Activated CD4-positive, alpha-beta T cell treated with anti-CD3 and anti-CD28 coated beads for 4 hours (primary cell): ENCODE measurements at places on chromosomes 1 and 21.

GRCh38 chr1:11713095-11713494 is 21.6 kb downstream of the DRAXIN start:
- no peak for DNase-seq

DNA sequence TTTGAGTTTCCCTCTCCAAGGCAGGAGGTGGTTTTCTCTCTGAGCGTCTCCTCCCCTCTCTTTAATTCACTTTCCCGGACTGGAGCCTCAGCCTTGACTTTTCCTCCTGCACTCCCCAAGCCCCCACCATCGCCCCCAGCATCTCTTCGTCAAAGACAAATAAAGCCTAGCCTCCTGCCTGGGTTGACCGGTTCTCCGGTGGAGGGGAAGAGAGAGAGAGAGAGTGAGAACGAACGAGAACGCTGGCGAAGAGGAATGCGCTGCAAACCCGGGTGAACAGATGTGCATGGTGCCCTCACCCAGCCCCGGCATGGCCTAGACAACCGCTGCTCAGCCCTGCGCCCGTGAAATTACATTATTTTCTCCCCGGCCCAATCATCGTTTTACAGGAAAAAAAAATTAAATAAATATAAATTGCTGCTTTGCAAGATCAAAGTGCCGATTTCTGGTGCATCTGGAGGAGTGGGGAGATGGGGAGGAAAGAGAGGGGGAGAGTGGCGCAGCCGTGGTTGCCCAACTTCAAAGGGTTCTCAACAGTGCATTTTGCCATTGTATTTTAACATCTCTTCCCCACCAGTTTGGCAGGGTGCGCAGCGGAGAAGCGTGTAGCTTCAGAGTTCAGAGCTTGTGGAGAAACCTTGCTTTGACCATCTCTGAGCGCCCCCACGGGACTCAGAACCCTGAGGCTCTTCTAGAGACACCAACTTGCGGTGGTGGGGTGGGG is 11.4 kb upstream of the TBX15 start:
- no peak for DNase-seq

GRCh38 chr1:236663934-236664333 is 22.4 kb upstream of the ACTN2 start:
- DNase-seq = no peak

DNA sequence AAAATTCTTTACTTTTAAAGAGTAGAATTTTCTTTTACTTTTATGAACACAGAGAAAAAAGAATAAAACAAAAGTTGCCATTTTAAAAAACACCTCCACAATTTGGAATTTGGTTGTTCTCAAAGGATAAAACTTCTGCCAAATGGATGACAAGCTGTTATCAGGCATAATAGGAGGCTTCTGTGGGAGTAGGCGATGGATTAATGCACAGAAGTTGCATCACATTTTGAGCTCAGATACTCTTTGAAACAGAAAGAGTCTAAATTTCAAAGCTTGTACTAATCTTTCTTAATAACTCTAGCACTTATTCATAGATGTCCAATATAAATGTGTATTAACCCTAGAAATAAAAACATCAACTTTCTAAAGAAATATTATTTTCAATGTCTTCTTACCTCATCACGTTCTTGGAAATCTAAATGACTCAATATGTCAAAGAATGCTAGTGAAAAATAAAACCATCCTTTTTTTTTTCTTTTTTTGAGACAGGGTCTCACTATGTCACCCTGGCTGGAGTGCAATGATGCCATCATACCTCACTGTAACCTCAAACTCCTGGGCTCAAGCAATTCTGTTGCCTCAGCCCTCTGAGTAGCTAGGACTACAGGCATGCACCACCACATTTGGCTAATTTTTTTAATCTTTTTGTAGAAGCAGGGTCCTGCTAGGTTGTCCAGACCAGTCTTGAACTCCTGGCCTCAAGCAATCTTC is 112.8 kb upstream of the USP25 start:
- no peak for DNase-seq

DNA sequence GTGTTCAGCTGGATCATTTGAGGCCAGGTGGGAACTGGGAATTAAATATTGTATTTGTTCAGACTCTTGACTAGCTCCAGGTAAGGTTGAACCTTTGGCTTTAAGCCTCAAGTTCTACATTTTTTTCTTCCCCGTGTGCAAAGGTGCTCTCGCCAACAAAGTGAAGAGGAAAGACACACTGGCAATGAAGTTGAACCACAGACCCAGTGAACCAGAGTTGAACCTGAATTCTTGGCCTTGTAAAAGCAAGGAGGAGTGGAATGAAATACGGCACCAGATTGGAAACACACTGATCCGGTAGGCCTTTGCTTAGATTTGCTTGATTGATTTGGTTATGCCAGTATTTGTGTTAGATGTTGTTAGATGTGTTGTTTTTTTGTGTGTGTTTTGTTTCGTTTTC is 25.5 kb upstream of the RCC1 start:
- DNase-seq = no peak

GRCh38 chr21:36698385-36698980 is 432 bp upstream of the SIM2 start:
- DNase-seq = no peak

DNA sequence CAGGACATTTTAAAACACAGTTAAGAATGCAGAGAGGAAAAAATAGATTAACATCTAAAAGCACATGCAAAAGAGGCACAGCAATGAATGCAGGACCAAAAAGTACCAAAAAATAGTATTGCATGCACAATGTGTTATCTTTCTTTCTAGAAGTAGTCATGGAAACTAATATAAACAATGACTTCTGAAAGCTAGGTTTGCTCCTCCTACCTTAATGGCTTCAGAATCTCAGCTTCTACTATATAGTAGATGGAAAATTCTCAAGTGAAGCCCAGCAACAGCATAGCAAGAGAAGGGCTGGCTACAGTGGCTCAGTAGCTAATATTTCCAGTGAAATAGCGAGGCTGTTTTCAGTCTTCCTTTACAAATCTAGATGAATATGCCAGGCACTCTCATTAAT is 125.1 kb downstream of the CRB1 start:
- DNase-seq = no peak

DNA sequence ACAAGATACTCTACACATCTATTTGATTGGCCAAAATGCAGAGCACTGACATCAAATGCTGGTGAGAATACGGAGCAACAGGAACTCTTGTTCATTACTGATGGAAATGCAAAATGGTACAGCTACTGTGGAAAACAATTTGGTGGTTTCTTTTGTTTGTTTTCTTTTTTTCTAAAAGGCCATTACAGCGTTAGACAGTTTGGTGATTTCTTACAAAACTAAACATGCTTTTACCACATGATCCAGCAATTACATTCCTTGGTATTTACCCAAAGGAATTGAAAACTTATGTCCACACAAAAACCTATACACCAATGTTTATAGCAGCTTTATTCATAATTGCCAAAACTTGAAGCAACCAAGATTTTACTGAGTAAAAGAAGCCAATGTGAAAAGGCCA is 66.4 kb upstream of the FBXO28 start:
- DNase-seq = no peak

DNA sequence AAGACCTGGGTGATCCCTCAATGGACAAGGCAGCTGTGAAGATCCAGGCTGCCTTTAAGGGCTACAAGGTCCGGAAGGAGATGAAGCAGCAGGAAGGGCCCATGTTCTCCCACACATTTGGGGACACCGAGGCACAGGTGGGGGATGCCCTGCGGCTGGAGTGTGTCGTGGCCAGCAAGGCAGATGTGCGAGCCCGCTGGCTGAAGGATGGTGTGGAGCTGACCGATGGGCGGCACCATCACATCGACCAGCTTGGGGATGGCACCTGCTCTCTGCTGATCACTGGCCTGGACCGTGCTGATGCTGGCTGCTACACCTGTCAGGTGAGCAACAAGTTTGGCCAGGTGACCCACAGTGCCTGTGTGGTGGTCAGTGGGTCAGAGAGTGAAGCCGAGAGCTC is 85.2 kb downstream of the TRIM11 start:
- no peak for DNase-seq

DNA sequence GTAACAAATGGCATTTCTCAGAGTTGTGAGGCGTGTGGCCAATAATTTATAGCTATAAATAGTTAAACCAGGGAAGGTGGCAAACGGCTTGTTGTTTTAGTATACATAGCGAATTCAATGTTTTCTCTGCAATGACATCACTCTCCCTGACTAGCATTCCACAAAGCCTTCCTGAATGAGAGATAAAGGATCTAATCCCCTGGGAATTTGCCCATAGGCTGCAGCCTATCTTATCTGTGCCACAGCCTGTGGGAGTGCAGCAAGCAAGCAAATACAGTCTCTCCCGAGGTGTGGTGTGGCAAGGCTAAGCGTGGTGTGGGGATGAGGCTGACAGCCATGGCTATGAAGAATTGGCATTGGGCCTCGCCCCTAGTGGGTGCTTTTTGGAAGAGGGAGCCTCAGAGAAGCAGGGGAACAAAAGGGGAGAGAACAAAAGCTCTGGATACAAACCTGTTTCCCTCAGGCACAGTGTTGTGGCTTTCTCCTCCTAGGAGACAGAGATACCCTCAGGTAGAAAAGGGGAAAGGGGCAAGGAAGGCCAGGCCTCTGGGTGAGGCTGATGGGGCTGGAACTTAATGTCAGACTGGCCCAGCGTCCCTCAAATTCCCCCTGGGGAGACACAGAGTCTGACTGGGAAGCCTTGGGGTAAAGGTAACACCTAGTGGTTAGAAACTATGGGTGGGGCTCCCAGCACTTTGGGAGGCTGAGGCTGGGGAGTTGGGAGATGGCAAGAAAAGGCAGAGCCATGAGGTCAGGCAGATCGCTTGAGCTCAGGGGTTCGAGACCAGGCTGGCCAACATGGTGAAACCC is 8.9 kb downstream of the TAGLN2 start:
- DNase-seq = no peak

GRCh38 chr1:186798960-186799688 is 29.6 kb upstream of the PLA2G4A start:
- no peak for DNase-seq

DNA sequence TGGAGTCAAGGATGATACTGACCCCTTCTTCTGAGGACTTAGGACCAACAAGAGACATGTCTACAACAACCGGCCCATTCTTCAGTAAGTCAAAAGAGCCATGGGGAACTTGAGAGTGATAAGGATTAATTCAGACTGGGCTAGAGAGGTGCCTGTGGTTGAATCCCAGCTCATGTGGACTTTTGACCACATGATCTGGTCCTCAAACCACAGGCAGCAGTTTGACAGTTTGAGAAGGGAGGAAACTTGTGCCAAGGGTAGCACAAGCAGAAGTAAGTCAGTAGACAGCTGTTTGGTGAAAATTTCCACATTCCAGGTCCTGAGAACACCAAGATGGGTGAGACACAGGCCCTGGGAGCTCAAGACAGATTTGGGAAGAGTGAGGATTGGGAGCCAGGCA is 19.8 kb downstream of the SH3BP5L start:
- no peak for DNase-seq

DNA sequence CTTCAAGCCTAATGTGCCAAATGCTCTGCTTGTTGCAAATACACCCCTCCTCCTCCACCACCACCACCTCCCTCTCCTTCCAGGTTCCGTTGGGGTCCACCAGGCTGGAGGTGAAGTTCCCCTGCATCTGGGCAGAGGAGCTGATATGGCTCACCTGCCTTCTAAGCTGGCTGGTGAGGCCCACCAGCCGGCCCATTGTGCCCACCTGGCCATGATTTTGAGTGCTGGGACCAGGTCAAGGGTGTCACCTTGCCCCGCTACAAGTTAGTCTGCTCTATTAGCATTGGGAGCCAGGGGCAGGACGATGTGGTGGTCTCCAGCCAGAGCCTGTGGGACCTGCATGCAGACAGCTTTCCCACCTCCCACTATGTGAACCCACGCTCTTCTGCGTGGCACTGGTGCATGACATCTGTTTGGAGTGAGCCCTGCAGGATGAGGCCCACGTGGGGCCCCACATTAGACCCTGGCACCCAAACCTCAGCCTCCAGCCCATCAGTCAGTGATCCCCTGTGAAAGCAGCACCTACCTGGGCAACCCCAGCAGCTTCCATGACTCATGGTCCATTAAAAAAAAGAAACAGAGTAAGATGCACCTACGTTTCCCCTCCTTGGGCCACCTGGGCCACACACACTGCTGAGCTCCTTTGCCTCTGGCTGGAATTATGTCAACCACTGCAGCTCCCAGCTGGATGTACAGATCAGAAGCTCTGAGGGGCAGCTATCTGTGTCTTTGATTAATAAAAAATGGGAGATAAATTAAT is 15.6 kb upstream of the CDCP2 start:
- DNase-seq = no peak

DNA sequence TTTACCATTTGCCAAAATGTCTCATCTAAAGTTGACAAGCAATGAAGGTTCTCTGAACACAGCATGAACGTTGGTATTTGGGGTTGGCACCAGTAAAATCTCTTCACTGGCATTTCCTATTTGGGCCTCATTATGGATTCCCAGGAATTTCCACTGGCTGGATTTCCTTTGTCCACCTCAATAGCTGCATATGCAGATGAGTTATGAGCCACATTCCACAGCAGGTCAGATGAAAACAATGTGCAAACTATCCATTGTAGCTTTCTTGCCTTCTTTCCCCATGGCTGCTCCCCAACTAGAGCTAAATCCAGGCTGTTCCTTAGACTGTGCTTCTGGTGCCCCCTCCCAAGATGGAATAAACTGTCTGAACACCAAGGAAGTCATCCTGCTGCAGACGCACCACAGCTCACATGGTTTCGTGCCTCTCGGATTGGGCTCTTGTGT is 168.1 kb upstream of the FGGY start:
- DNase-seq = no peak

- no peak for DNase-seq
Observed at GRCh38 chr1:240343966-240344365, 252.3 kb downstream of the FMN2 start.

DNA sequence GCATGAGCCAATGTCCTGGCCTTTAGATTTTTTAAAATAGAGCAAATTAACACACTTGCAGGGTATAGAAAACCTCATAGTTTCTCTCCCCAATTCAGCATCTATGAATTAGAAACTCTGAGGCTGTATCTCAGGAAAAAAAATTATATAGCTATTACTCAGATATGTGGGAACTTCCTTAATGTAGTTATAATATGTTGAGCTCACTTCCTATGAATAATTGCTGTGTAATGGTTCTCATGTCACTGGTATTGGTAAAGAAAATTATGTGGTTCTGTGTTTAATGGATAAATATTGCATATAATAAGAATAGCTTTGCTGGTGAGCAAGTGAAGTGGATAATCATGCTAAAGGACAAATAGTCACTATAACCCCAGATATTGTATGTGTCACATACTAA is 2019.8 kb downstream of the NCAM2 start:
- DNase-seq = no peak

DNA sequence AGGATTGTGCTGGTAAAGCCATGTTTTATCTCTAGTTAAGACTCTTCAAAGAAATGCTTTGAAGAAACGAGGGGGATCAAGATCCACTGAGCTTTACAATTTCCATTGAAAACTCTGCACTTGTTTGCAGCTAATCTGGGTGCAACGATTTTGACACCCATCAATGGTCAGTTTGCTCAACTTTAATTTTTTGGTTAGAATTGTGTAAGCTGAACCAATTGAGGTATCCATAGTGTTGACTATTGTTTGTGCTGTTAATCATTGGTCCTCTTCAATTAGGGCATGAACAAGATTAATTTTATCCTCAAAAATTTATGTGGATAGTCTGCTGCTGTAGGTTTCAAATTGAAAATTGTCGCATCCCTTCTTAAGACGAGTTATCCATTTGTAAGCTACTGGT is 17.7 kb upstream of the PLXNA2 start:
- no peak for DNase-seq

GRCh38 chr1:18927082-18927653 is 24.8 kb upstream of the ALDH4A1 start:
- peak; percentile 33 for DNase-seq
